Subcutaneous adipose tissue (tissue), 4 donors: ENCODE measurements at places on chromosomes 12 and 14. TPM values are rescaled to one million over a fixed set of nuclear protein-coding genes. Genes with fewer than 3 reads are reported as not detected.

The AQP6 gene
- total RNA-seq = not detected

The INSM2 gene
- total RNA-seq = not detected

The CLEC9A gene
- not detected for total RNA-seq

The HCAR2 gene
- total RNA-seq = 12.1 TPM

The PDE6H gene
- total RNA-seq = not detected

The TIMELESS gene
- 4.8 TPM for total RNA-seq

The PHC1 gene
- 33.5 TPM for total RNA-seq

The SLC5A8 gene
- not detected for total RNA-seq

The SLCO1B1 gene
- total RNA-seq = not detected

The OASL gene
- 1.3 TPM for total RNA-seq

The RAD51AP1 gene
- 0.75 TPM for total RNA-seq

The TAS2R50 gene
- 3.6 TPM for total RNA-seq

The PTCSC3 gene
- total RNA-seq = not detected

The KRT72 gene
- not detected for total RNA-seq

The SIX6 gene
- total RNA-seq = not detected

The KLRC1 gene
- not detected for total RNA-seq

The GUCY2C gene
- not detected for total RNA-seq

The CDCA3 gene
- 2.6 TPM for total RNA-seq

The C12orf50 gene
- not detected for total RNA-seq

The TMEM121 gene
- total RNA-seq = 1.5 TPM
